Activated naive CD4-positive, alpha-beta T cell treated with anti-CD3 and anti-CD28 coated beads for 36 hours (primary cell): ENCODE measurements at places on chromosomes 1 and 21.
A peak's percentile ranks its signal among the peaks of the same experiment; 100 is the strongest.

GRCh38 chr1:109201123-109201703 is 12.5 kb upstream of the SARS1 start:
- H3K36me3 ChIP-seq = no peaks in the 10 kb centered on the region
- no peak overlapping the region for H3K4me3 ChIP-seq
- DNase-seq = peak; percentile 86
- no peak overlapping the region for H3K27ac ChIP-seq
- no peaks in the 10 kb centered on the region for H3K27me3 ChIP-seq
- peaks cover 17% of the 10 kb centered on the region for H3K4me1 ChIP-seq

GRCh38 chr1:94634977-94635416 is 93.4 kb upstream of the F3 start:
- peaks cover 11% of the 10 kb centered on the region for H3K27me3 ChIP-seq
- DNase-seq = no peak
- H3K4me3 ChIP-seq = no peak overlapping the region
- H3K4me1 ChIP-seq = no peaks in the 10 kb centered on the region
- H3K36me3 ChIP-seq = no peaks in the 10 kb centered on the region

DNA sequence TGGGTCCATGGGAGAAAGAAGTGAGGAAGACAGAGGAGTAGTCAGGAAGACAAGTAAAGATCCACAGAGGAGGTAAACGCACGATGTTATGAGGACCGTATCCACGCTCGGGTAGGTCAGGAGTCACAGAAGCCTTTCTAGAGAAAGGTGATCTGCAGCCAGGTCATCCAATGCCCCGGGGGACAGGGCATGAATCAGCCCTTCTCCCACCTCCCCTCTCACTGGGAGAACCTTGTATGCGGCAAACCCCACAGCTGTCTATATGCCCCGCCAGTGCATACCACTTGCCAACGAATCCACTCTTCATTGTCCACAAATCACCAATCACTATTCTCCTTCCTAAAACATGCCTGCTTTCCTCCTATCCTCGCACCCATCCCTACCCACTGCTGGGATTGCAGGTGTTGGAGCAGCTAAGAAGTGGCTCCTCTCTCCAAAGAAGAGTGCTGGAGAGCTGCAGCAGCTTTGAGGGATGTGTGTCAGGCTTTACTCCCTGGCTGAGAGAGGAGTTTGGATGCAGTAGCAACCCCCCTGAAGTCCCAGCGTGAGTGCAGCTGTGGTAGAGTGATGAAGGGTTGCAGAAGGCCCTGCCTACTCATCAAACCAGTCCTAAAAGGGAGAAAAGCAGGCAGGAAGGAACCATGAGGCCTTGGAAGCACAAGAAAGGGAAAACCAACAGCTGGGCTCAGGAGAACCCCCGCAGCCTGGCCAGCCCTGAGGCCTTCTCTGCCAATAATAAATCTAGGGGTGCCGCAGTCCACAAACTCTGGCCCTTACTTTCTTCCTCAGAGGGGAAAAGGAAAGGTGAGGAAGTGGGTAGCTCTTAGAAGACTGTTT is 102.2 kb upstream of the GADD45A start:
- no peaks in the 10 kb centered on the region for H3K27me3 ChIP-seq
- no peak overlapping the region for H3K4me3 ChIP-seq
- H3K27ac ChIP-seq = no peak overlapping the region
- DNase-seq = no peak
- no peaks in the 10 kb centered on the region for H3K4me1 ChIP-seq
- no peaks in the 10 kb centered on the region for H3K36me3 ChIP-seq

DNA sequence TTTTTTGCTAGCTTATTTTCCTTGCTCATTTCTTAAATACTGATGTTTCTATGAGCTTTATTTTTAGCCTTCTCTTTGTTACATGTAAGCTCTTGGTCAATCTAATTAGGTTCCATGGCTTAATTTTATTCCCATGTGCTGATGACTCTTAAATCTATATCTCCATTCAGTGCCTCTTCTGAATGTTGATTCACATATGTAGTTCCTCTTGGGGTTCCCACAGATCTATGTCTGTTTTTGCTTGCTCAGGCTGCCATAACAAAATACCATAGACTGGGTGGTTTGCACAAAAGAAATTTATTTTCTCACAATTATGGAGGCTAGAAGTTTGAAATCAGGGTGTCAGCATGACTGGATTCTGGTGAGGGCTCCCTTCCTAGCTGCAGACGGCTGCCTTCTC is 58.3 kb upstream of the PLA2G4A start:
- H3K36me3 ChIP-seq = no peaks in the 10 kb centered on the region
- no peak for DNase-seq
- no peak overlapping the region for H3K27ac ChIP-seq
- H3K27me3 ChIP-seq = peaks cover 2% of the 10 kb centered on the region
- H3K4me3 ChIP-seq = no peak overlapping the region
